ENCODE measurements at places on chromosomes 5 and 9.

- DNase-seq, result peak; percentile 60
These were observed 9.7 kb upstream of the HK3 start for GRCh38 chr5:176908675-176909368.

DNA sequence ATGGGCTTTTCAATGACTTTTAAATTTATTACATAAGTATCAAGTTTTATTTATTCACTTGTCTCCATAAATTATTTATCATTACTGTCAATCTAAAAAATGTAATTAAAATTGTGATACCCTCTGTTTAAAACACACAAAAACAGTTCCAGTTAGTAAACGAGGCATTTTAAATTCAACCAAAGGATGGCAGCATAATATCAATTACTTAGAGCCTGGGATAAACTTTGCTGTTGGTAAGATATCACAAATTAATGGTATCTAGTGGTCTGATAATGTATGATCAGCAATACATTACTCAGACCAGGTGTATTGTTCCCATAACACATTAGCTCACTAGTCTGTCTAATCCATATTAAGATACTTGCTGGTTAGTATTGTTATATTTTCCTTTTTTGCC lies 9.6 kb upstream of the IFNE start:
- no peak for DNase-seq

GRCh38 chr9:110842986-110843385 lies 174.4 kb downstream of the MUSK start:
- DNase-seq, result no peak

- no peak for DNase-seq
These were observed 121.3 kb downstream of the ADAMTS2 start for GRCh38 chr5:179223961-179224360.

DNA sequence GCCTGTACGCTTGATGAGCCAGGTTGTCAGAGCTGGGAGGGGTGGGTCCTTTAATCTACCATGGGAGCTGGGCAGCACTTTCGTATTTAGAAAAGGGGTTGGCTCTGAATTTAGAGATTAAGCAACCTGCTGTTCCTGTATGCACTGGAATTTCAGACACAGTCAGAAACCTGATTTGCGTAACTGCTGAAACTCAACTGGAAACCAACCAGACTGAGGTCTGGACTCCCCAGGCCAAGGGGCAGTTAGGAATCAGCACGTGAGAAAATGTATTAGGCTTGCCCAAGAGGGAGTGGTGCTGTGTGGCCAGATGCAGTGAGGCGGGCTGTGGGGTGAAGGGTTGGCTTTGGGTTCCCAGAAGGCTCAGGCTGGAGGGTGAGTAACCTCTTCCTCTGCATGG lies 235.0 kb downstream of the GOLPH3 start:
- peak; percentile 75 for DNase-seq

DNA sequence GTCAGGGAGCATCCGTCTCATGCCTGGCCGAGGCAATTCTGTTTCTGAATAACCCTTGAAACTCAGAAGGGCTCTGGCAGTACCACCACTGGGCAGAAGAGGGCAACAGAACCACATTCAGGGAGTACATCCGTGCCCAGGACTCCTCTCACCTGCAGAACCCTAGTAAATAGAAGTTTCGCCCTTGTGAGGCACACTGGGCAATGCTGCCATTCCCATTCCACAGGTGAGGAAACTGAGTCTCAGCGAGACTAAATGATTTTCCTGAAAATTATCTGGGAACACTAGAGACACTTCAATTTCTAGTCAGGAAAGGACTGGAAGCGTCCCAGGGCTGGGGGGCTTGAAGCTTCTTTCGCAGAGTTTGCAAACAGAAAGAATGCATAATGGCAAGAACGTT lies 74.7 kb downstream of the FGF1 start:
- DNase-seq, result peak; percentile 51

Data from suppressor macrophage treated with lipopolysaccharide for 4 hours (primary cell).